ENCODE measurements at places on chromosomes 16 and 17.

GRCh38 chr16:4109250-4109736 lies 6.9 kb downstream of the ADCY9 start:
- no peak for DNase-seq

- DNase-seq, result no peak
Observed at GRCh38 chr17:28758411-28759121, 14.8 kb downstream of the TRAF4 start.

- no peak for DNase-seq
Observed at GRCh38 chr16:19113577-19114358, at the start of gene ITPRIPL2. Gene ITPRIPL2, plus strand, starts transcription at chr16:19113964. Its CDS starts 498 bp downstream, at chr16:19114462.

DNA sequence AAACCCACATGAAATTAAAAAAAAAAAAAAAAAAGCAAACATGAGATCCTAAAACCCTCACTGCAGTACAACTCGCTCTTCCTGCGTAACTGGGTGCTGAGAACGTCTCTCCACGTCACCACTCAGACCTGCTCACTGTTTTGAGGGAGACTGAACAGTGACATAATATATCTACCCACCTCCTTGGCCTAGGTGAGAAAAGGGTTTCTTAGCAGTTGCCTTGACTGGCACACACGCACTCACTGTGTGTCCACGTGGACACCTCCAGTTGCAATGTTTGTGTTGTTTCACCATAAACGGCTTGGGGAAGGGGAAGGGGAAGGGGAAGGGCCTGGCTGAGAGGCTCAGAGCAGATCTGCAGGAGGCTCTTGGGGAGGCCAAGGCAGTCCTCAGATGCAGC lies 32.0 kb downstream of the FANCA start:
- peak; percentile 43 for DNase-seq

- DNase-seq, result no peak
Observed at GRCh38 chr16:49604602-49605001, 231.0 kb downstream of the C16orf78 start.

GRCh38 chr16:55585631-55586030 lies 19.1 kb downstream of the CAPNS2 start:
- no peak for DNase-seq

DNA sequence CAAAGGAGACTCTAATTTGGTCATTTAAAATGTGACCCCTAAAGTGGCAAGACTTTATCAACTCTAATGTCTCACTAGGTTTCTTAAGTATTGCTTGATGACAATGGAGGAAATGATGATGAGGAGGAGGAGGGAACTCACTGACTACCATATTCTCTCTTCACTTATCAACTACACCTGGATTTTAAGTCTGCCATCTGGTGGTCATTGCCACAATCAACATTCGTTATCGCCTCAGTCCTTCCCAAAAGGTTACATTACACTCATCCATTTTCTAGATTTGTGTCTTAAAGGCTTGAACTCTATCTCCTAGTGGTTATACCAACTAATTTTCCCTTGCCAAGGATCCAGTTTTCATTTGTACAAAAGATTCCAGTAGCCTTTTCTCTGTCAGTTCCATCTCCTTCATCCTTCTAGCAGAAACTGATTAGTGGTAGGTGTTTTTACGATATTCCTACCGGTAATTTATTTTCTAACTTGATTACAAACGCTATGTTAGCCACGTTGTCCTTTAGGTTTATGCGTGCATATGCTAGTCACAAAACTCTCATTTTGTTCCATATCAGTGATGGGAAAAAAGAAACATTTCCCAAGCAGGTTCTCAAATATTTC lies 114.6 kb upstream of the NOG start:
- DNase-seq, result no peak

GRCh38 chr16:87053016-87053982 lies 263.9 kb downstream of the C16orf95 start:
- no peak for DNase-seq

- DNase-seq, result no peak
Observed at GRCh38 chr17:56373981-56374833, 219.3 kb upstream of the NOG start.

DNA sequence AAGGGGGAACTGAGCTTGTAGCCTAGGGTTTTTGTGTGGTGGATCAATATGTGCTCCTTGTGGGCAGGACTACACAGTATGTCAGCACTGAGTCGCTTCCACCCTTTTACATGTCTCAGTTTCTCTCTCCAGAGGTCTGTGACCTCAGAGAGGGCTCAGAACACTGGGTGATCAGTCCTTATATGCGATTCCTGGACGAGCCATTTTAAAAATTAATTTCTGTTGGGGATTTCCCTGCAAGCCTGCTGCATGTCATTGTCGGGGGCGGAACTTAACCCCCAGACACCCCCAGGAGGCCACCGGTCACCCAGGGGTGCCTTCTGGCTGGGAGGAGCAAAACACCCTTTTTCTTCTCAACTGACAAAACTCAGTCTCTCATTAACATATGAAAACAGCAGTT lies 14.1 kb downstream of the DHRS7B start:
- DNase-seq, result no peak

DNA sequence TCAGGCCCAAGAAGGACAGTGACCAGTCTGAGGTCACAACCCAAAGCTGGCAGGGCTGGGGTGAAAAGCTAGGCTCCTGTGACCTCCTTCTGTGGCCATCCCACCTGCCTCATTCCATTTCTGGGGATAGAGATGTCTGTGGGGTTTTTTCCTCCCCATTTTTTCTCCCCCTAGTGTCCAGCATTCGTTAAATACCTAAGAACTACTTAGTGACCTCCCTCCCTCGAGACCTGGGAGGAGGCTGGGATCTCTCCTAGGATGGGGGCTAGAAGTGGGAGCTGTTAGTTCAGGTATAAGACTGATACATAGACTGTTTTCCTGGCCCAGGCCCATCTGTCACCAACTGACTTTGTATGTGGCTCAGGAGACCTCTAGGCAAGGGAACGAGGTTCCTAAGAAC lies 20.5 kb upstream of the STAC2 start:
- DNase-seq, result no peak

DNA sequence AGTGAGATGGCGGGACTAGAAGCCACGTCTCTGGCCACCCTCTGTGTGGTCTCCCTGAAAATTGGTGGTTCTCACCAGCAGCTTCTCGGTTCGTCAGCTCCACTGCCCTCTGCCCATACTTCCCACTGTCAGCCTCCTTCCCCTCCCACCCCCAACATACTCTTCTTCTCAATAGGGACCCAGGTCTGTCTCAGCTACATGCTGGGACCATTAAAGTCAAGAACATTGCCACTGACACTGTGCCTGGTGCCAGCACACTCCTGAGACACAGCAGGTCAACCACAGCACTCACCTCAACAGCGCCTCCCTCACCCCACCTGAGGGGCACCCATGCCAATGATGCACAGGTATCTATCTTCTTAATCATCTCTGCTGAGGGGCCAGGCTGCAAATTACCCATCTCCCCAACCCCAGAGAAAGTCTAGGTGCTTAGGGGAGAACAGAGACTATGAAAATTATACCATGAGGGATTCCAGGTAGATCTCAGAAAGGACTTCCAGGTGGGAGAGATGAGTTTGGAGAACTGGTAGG lies 1.3 kb downstream of the PLXDC1 start:
- DNase-seq, result no peak

GRCh38 chr16:29974291-29975133 lies 844 bp downstream of the TAOK2 start:
- no peak for DNase-seq

DNA sequence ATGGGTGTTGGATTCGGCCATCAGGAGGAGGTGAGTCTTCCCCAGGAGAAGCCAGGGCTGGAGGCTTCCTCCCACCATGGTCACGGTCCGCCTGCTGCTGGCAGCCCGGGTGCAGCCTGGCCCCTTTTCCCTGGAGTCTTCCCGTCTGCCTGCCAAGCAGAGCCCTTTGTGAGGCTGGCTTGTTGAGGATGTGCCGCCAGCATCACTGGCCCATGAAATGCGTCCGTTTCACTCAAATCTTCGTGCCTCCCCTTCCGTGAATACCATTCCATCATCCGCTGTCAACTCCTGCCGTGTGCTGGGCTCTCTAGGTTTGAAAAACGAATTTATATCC lies 9.6 kb downstream of the VPS4A start:
- no peak for DNase-seq

- no peak for DNase-seq
Observed at GRCh38 chr17:13346081-13346533, 255.6 kb downstream of the HS3ST3A1 start.

GRCh38 chr16:72850853-72851252 lies 197.1 kb downstream of the ZFHX3 start:
- no peak for DNase-seq

GRCh38 chr16:3190949-3191353 lies 2.9 kb downstream of the OR1F1 start:
- DNase-seq, result no peak

GRCh38 chr17:64534187-64534586 lies 27.4 kb downstream of the CEP95 start:
- DNase-seq, result no peak

DNA sequence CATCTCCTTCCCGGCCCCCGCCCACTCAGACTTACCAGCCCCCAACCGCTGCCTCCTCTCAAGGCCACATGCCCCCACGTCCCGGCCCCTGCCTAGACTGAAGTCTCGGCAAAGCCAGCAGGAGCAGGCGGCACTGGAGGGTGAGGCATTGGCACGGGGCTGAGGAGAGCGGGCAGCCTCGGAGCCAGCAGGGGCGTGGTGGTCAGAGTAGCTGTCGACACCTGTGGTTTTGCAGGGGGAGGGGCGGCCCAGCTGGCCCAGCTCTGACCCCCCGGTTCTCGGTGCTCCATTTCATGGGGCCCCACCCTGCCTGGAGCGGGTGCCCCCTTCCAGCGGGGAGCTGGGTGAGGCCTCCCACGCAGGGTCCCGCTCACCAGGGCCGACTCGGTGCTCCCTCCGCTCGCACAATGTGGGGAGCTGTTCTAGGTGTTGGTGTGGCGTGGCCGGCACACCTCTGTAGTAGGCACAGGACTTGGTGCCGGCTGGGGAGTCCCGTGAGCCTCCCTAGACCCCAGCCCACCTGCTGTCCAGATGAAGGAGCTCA lies 4.7 kb downstream of the CDH15 start:
- no peak for DNase-seq

DNA sequence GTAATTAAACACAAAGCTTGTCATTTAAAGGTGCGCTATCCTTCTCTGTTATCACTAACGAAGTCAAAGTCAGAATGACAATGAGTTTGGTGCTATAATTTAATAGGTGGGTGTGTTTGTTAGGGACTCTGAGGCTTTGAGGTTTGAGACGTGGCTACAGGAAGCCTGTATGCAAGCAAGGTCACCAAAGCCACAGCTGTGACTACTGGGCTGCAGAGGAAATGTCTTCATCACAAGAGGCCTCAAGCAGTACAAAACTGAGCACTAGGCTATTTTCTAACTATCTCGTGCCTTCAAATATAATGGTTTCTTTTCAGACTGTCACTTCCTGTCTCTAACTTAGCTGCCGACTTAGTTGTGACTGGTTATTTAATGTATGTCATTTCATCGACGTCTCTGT lies 141.2 kb downstream of the AATF start:
- peak; percentile 67 for DNase-seq

GRCh38 chr17:69912805-69913204 lies 162.2 kb upstream of the KCNJ16 start:
- DNase-seq, result no peak

DNA sequence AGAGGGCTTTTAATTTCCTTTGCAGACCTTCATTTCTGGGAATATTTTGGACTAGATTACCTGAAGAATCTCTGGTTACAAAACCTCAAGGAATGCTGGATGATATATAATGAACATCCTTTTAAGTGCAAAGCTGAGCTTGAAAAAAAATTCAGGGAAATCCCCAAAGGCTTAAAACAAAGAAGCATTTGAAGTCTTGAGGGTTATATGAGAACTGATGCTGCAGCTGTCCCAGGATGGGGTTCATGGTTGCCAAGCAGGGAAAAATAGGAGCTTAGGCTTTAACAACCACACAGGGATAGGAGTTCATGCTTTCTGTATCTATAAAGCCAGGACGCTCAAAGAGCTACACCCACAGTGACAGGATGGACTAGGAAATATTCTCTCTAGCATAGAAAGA lies 150.4 kb upstream of the IRX5 start:
- DNase-seq, result no peak

GRCh38 chr16:17313793-17314547 lies 156.8 kb downstream of the XYLT1 start:
- DNase-seq, result no peak

GRCh38 chr17:35731239-35731916 lies at the start of gene RASL10B:
Gene RASL10B, plus strand, starts transcription at chr17:35731639. Its CDS starts 3,546 bp downstream, at chr17:35735185.
- DNase-seq, result peak; percentile 34

- no peak for DNase-seq
Observed at GRCh38 chr16:78428193-78428592, 328.7 kb downstream of the WWOX start.

GRCh38 chr16:59260892-59261291 lies 526.8 kb upstream of the GOT2 start:
- no peak for DNase-seq

GRCh38 chr17:50055055-50055425 lies 870 bp upstream of the ITGA3 start:
- DNase-seq, result no peak

DNA sequence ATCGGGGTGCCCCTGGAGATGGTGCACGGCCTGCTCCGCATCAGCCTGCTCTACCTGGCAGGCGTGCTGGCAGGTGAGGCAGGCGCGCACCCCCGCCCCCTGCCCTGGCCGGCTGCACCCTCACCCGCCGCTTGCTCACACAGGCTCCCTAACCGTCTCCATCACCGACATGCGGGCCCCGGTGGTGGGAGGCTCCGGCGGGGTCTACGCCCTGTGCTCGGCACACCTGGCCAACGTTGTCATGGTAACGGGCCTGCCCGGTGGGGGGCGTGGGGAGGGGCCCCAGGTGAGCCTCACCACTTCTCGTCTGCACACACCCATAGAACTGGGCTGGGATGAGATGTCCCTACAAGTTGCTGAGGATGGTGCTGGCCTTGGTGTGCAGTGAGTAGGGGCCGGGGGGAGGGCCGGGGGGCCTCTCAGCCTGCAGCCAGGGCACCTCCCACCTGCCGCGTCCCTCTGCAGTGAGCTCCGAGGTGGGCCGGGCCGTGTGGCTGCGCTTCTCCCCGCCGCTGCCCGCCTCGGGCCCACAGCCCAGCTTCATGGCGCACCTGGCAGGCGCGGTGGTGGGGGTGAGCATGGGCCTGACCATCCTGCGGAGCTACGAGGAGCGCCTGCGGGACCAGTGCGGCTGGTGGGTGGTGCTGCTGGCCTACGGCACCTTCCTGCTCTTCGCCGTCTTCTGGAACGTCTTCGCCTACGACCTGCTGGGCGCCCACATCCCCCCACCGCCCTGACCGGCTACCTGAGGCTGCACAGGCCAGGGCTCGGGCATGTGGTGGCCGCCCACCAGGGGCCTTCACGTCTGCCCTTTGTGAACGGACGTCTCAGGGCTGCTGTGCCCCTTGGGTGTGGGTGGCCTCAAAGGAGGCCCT lies 2.1 kb downstream of the RHBDL1 start:
- no peak for DNase-seq

DNA sequence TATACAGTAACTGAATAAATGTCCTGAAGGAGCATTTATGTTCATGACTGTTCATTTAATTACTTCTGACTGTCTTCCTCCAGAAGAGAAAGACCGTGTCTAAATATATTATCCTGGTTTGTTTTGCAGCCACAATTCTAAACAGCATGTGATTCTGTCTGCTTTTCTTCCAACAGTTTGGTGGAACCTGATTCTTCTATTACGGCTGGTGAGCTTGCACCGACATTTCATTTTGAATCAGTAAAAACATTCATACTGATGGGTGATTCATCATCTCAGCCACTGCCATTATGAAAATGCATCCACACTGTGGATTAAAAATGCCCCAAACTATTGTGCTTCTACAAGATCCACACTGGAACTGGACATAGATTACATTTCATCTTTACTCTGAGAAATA lies 16.9 kb downstream of the KNOP1 start:
- DNase-seq, result no peak

All from activated gamma-delta T cell treated with Interleukin-2 at 50 U/mL for 16 hours (primary cell).